K562 (cell line): ENCODE measurements at places on chromosomes 5 and 9.

DNA sequence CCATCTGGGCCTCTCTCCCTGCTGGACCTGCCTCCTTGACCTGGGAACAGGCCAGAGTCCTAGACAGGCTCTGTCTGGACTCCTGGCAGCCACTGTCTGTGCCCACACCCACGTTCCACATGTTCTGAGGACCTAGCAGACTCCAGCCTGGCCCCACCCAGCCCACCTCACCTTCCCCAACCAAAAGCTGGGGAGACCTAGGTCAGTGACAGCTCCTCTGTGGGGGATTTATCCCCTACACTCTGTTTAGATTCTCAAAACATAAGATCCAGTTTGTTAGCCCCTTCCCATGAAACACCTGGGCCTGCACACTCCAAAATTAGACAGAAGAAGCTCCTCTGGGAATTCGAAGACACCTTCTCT lies 59.8 kb upstream of the ADAMTS2 start:
- DNase-seq = no peak

DNA sequence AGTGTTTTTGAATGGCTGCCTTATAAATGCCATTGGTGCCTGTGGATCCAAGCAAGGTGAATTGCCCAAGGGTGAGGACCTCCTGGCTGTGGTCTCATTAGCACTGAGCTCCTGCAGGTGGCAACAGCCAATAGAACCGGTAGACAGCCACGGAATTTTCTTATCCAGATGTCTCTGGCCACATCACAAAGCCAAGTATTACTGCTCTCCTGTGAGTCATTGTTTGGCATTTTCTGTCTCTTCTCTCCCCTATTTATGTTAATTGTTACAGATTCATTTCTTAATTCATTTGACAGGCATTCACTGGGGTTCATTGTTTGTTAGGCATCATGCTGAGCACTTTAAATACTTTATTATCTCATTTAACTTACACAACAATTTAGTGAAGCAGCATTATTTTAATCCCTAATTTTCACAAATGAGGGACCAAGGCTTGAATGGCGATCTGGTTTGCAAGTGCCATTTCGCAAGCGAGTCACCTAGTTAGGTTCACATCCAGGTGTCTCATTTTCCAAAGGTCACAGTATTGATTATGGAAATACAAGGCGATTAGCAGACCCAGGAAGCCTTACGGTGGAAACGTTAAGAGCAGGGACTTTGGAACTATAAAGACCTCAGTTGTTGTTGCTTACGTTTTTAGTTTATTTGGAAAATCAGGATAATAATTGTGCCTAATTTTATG lies 58.2 kb upstream of the DPYSL3 start:
- no peak for DNase-seq

GRCh38 chr9:31321686-31322085 lies 1062.8 kb upstream of the ACO1 start:
- DNase-seq = no peak

GRCh38 chr5:168413062-168413461 lies 73.2 kb upstream of the RARS1 start:
- no peak for DNase-seq

DNA sequence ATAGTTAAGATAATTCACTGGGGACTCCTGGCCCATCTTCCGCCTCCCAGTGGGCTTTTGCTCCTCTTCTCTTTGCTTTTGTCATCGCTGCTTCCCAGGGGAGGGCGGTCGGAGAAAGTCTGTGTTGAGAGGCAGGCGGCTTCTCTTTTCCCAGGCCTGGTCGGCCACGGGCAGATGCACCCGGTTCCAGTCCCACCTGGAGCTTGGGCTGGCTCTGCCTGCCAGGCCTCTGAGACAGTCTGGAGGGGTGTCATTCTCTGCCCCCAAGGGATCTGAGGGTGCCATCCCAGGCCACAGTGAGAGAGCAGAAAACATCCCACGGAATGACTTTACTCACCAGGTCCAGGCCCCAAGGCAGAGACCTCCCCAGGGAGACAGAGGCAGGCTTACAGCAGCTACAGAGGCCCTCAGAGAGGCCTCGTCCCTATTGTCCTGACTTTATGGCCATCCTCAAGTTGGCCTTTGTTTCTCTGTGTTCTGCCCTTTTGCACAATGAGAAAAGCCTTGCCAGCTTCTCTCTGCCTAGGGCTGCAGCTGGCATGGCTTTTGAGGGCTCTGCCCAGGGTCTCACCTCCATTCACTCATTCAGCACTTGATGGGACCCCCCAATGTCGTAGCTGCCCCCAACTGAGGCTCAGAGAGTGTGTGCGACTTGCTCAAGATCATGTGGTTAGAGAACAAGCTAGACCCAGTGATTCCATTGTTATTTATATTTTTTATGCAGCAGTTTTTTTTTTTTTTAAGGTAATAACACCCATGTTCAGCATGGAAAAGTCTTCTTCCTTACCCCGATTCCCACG lies 44.2 kb upstream of the BOD1 start:
- no peak for DNase-seq

DNA sequence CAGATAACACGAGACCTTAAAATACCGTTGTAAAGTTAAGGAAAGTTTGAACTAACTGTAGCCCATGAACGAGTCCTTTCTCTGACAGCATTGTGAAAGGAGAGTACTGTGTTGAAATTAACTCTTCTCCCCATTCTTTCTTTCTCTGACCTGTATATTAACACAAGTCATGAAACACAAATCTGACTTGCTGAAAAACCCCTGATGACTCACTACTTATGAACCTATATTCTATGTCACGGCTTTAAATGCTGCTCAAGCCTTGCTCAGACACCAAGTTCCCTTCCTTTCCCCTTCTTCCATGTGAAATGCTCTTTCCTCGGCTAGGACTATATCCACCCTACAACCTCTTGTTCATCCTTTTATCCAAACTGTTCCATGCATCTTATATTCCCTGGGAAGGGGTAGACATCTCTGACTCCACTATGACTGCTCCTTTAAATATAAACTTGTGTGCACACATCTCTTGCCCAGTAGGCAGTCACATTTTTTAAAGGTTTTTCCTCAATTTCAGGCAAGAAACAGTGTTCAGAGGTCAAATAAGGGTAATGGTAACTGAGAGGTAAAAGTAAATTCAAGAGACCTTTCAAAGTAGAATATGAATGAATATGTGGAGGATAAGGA lies 142.9 kb downstream of the NFIB start:
- no peak for DNase-seq

GRCh38 chr9:130078547-130078946 lies 24.8 kb downstream of the GPR107 start:
- DNase-seq = no peak

DNA sequence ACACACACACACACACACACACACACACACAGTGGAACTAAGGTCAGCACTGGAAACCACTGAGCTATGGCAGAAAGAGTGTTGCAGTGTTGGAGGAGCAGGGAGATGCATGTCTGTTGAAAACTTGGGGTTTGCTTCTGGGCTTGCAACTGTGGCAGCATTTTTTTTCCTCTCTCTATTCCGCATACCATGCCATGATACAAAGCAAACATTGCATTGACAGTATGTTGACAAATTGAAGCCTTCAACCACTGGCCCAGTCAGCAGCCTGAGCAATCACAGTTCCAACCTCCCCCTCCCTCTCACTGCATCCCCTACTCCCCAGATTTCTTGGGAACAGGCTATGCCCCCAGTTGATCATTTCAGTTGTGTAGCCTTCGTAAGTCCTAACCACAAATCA lies 478.1 kb upstream of the WWC1 start:
- no peak for DNase-seq
